ENCODE measurements at places on chromosomes 16 and 17.

- no peak for DNase-seq
Observed at GRCh38 chr16:85524630-85525419, 88.3 kb upstream of the GSE1 start.

DNA sequence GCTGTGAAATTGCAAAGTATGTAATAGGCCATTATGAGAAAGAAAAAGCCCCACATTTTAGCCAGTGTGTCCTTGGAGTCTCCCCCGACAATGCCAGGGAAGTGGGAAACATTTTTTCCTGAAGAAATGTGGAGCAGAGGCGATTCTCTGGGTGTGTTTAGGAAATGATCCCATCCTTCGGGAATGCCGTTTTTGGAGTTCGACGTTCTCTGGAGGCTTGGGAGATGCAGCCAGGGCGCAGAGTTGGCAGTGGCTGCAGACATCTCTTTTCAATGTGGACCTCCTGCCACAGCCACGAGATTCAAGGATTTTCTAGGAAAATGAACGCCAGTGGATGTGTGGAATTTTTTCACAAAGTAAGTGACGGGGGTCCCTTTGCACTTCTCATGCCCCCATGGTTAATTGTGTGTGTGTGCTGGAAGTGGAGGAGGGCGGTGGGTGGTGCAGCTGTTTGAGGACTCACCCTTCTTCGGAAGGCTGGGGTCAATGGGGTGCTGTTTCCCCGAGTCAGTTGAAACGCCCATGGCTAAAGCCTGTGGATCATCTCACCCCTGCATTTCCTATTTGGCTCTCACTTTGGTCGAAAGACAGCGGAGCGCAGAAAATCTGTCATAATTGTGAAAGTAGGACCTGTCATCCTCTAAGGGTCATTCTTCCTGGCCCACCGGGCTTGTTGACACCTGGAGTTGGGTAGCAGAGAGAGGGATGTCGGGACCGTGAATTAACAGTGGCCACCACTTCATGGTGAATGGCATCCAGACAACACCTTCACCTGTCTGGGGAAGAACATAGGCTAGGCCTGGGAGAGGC lies 73.2 kb downstream of the CMIP start:
- no peak for DNase-seq

- no peak for DNase-seq
Observed at GRCh38 chr17:81794509-81794908, 9.4 kb upstream of the GCGR start.

GRCh38 chr16:82391690-82392089 lies 221.7 kb upstream of the MPHOSPH6 start:
- no peak for DNase-seq

DNA sequence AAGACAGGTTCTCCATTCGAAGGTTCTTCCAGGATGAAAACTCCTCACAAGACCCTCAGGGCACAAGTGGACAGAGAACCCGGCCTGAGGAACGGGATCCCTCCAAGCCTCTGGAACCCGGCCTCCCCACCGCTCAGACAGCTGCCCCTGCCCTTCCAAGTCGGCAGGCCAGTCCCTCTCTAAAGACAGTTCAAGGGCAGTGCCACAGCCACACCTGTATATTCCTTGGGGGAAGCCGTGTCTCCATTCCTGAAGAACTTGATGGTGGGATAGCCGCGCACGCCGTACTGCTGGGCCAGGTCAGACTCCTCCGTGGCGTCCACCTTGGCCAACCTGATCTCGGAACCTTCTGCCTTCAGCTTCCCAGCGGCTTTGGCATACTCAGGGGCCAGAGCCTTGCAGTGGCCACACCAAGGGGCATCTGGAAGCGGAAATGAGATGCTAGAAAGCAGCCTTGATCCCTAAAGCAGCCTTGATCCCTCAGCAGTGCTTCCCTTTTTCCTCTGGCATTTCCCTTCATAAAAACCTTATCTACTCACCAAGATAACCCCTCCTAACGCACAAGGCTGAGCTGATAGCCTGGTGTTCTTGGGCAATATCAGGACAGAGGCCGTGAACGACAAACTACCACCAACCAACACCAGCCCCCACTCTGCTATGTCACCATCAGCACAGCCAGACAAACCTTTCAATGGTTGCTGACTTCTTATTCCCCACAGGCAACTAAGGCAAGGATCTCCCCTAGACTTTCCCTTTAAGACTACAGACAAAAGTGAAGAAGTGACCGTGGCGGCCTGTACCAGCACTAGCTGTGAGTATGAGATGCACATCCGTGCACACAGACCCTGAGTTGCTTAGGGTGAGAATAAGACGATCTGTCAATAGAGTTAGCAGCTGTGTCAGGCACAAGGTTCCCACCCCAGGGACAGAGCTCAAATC lies 1.1 kb downstream of the P4HB start:
- DNase-seq, result no peak

DNA sequence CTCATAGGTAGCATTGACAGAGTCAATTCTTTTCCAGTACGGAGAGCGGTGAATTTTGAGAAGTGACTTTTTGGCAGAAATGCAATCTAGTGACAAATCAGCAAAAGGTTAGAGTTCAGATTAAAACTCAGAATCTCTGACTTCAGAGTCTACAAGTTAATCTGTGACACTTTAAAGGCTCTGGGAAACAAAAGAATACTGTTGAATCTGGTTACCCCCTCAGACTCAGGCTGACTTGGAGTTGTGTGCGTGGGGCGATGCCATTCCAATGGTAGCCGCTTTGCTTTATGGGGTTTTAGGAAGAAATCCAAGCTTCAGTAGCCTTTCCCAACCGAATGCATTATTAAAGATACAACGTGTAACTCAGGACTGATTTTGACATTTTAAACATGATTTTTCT lies 118.2 kb downstream of the CDH13 start:
- no peak for DNase-seq

DNA sequence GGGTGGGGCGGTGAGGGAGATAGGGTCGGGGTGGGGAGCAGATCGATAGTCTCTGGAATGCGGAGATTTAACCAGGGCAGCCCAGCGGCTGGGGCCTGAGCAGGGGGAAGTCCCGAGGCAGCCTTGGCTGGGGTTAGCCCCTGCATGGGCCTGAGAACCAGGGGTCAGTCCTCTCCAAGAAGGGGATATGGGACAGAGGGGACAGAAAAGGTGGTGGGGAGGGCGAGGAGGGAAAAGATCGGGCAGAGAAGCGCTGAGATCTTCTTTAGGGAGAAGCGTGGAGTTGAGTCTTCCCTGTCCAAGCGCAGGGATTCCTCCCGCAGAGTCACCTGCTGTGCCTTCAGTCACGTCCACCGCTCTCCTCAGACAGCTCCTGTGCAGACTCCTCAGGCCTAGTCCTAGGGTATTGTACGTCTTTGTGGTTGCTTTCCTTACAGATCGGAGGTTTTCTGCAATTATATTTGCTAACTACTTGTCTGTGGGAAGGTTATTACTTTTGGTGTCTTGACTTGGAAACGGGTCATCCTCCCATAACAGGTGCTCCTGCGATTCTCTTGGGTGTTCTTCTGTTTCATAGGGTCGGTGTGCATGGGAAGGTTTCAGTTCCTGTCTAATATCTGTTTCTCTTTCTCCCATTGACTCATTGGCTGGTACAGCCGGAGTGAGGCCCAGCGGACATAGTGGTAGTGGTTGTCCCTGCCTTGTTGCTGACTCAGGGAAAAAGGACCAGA lies 952 bp downstream of the CD300A start:
- no peak for DNase-seq

GRCh38 chr16:27103954-27104353 lies 37.2 kb downstream of the C16orf82 start:
- no peak for DNase-seq

- DNase-seq, result no peak
Observed at GRCh38 chr17:20026960-20027359, 17.8 kb downstream of the SPECC1 start.

DNA sequence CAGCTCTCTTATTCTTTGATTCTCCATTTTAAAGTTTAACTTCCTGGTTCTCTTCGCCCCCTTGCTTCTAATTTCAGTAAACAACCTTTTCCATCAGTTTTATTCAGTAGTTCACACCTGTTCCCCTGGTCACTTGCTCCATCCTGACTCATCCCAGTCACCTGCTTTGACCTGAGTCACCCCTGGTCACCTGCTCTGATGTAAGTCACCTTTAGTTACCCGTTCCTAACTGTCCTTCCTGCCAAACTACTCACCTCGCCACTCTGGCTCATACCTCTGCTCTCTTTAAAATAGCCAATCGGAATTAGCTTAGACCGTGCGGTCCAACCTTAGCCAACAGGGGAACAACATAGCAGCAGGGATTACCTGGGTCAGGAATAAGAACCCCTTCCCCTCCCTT lies 4.7 kb upstream of the NLRC5 start:
- no peak for DNase-seq

- no peak for DNase-seq
Observed at GRCh38 chr17:34579979-34580684, 750 bp downstream of the TMEM132E start.

GRCh38 chr17:82366749-82367148 lies 4.8 kb upstream of the UTS2R start:
- no peak for DNase-seq

- no peak for DNase-seq
Observed at GRCh38 chr17:55072898-55073297, 104.3 kb downstream of the STXBP4 start.

Measured in stimulated activated CD8-positive, alpha-beta memory T cell treated with anti-CD3 and anti-CD28 coated beads, Interleukin-7, amount 100 ng/mL, for 4 hours (primary cell).